Amniotic epithelial cell (primary cell): ENCODE measurements at places on chromosomes 16 and 17.

GRCh38 chr17:55330344-55330933, 65.7 kb downstream of the HLF start:
- no peak for DNase-seq

DNA sequence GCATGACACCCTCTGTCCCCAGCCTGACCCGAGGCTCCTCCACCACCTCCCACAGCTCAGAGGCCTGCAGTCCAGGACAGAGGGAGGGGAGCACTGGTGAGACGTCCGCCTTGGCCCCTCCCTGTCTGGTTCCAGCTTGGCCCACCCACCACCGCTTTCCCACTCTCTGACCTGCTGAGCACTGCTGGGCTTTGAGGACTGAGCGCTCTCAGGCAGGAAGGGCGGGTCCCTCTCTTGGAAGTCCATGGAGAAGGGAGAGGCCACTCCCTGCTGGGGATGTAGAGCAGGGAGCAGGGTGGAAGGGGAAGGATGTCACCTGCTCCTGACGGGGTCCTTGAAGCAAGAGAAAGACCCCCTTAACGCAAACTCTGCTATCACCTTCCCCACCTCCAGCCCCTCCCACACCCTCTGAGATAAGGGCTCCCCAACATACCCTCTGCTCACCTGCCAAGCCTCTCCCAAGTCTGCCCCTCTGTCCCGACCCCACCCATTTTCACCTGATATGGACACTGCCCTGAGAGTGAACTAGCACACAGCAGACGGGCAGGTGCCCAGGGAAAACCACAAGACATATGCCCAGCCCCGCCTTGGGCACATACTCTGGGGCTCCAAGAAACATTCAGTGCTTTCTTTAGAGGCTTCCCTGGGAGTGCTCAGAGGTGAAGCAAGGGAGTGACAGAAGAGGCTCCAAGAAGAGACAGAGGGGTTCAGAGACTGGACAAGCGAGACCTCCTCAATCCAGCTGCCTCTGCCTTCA, 1.4 kb downstream of the OSBPL7 start:
- DNase-seq, result no peak

DNA sequence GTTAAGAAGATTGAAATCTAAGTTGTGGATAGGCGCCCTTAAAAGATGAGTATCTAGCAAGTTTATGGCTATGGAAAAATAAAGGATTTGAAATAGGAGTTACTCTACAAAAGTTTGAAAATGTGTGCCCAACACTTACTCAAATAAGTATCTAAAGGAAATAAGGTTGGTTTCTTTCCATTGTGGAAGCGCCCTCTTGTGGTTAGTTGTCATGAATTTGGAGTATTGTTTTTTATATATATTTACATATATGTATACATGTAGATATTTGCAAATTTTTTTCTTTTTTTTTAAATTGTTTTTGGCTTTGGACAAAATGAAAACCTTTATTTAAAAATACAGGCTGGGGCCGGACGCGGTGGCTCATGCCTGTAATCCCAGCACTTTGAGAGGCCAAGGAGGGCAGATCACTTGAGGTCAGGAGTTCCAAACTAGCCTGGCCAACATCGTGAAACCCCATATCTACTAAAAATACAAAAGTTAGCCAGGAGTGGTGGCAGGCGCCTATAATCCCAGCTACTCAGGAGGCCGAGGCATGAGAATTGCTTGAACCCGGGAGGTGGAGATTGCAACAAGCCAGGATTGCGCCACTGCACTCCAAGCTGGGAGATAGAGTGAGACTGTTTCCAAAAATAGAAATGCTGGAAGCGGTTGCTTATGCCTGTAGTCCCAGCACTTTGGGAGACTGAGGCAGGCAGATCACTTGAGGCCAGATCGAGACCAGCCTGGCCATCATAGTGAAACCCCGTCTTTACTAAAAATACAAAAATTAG, 24.0 kb upstream of the VPS4A start:
- peak; percentile 89 for DNase-seq

DNA sequence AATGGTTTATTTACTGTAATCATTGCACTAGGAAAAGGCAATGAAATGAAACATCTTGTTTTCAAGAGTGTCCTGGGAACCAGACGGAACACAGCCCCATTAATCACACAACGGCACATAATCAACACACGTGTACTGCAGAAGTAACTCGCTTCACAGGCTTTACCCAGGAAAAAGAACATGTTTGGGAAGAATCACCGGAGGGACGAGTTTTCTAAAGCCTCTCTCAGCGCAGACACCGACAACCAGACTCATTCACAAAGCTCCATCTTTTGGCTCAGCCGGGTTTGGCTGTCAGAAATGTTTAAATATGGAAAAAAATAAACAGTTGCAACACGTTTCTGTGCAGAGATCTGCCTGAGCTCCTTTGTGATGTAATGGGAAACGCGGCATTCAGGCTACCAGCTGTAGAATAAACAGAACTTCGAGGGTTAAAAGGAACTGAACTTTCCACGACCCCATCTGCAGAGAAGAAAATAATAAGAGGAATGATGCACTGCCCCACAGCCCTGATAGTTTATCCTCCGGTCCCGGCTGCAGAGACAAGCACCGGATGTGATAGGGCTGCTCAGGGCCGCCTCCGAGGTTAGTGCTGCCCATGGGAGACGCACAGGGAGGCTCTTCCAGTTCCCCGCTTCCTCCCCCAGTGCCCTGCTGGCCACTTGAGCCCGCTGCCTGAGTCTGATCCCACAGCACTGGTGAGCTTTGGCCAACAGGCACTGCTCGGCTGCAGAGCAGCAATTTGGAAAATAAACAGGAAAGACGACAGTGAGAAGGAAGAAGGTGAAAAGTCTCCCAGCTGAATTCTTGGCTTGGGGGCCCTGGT, 119.8 kb downstream of the HIC1 start:
- DNase-seq, result peak; percentile 100

- no peak for DNase-seq
Observed at GRCh38 chr16:79229361-79229760, 371.2 kb downstream of the MAF start.

- DNase-seq, result no peak
Observed at GRCh38 chr16:61969077-61969382, 67.2 kb downstream of the CDH8 start.

- no peak for DNase-seq
Observed at GRCh38 chr17:67615011-67615561, 102.7 kb upstream of the NOL11 start.

- no peak for DNase-seq
Observed at GRCh38 chr17:39810939-39811728, 53.0 kb downstream of the IKZF3 start.

- no peak for DNase-seq
Observed at GRCh38 chr16:84609563-84610177, 8.2 kb downstream of the COTL1 start.

- DNase-seq, result no peak
Observed at GRCh38 chr17:64503821-64504768, 2.0 kb downstream of the DDX5 start.

DNA sequence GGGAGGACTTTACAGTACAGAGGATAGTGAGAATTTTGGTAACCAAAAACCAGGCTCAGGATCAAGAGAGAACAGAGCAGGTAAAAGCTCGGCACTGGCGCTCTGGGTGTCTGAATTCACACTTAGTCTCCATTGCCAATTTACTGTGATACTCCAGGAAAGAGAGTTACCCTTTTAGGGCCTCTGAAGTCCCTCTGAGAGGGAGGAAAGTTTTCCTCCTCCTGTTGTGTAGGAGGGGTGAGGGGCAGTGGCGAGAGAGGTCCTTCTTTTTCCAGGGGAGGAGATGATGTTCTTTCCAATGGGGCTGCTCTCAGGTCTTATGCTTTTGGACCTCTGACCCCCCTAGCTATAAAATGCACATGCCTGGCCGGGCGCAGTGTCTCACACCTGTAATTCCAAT, 5.4 kb upstream of the TNS4 start:
- DNase-seq, result no peak

DNA sequence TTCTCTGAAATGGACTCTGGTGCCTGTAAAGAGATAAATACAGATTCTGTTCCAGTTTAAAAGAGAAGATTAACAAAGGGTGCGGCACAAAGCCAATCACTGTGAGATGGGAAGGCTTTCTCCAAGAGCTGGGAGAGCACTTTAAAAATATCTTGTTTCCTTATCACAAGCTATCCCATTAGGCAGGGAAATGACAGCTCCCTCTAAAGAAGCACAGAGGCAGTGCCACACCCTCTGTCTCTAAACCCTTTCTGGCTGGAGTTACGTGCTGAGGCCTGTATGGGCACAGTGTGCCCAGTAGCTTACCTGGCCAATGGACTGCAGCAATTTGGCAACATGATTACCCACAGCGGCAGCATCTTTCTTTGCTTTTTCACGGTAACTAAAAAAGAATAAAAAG, 9.0 kb upstream of the TERB1 start:
- no peak for DNase-seq

DNA sequence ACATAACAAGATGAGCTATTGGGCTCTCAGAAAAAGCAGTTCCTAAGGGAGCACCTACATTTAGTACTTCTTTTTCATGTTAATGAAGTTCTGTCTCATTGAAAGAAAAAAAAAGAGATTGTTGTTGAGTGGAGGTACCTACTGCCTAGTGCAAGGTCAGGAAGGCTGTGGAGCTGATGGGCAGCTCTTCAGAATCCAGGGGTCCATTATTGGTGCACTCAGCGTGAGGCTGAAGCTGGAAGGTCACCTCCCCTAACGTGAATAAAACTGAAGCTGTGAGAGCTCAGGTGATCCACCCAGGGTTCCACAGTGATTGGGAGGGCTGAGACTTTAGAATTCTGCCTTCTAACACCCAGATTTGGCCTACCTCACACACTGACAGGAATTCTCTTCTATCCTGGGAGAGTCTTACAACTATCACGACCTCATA, 153.9 kb upstream of the TBX2 start:
- DNase-seq, result no peak
